ENCODE measurements at places on chromosomes 12 and 14. TPM values are rescaled to one million over a fixed set of nuclear protein-coding genes. Genes with fewer than 3 reads are reported as not detected.
A peak's percentile ranks its signal among the peaks of the same experiment; 100 is the strongest.

TAS2R30 gene
- total RNA-seq, result 2.3 TPM

GRCh38 chr14:61802010-61802568 lies 39.9 kb downstream of the SNAPC1 start:
- H3K36me3 ChIP-seq, result no peaks in the 10 kb centered on the region
- no peaks in the 10 kb centered on the region for H3K27me3 ChIP-seq
- no peak for DNase-seq
- H3K27ac ChIP-seq, result no peak overlapping the region

ANO4 gene
- total RNA-seq, result 7.3 TPM

GRCh38 chr12:16608946-16609539 lies 3.1 kb upstream of the LMO3 start:
- H3K4me1 ChIP-seq, result peaks cover 18% of the 10 kb centered on the region
- peaks cover 84% of the 10 kb centered on the region for H3K27me3 ChIP-seq
- no peak overlapping the region for H3K27ac ChIP-seq
- no peak for DNase-seq
- peak overlapping the region; percentile 67 for H3K4me3 ChIP-seq

- no peaks in the 10 kb centered on the region for H3K36me3 ChIP-seq
- H3K4me1 ChIP-seq, result peaks cover 57% of the 10 kb centered on the region
- no peaks in the 10 kb centered on the region for H3K27me3 ChIP-seq
- no peak for DNase-seq
These were observed 17.8 kb downstream of the CCDC85C start for GRCh38 chr14:99586054-99586760.

DNA sequence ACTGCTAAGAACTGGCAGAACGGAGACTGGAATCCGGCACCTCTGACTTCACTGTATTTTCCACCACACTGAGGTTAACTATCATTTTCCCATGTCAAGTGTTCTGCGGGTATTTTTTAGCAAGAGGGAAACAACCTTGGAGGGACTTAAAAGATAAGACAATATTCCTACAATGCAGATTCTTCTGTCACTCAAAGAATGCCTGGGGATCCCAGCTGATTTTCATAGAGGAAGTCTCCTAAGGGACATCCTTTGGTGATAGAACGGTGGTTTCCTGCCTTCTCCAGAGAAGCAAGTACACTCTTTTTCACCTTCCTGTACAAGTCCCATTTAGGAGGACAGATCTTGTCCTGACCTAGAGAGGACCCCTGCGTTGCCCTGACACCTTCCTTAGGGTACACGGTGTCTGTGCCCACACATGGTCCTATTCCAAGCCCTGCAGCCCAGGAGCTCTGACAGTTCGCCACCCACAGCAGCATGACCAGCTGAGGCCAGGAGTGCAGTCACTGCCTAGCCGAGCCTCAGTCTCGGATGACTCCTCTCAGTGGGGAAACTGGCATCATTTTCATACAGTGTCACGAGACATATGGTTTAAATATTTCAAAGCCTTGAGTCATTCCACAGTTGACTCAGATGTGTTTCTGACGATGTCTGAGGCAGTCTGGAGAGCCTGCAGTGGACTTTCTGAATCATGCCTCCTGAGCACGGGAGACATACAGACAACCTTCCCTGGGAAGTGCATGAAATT lies 181.3 kb upstream of the FKBP4 start:
- no peak for DNase-seq
- H3K27me3 ChIP-seq, result peaks cover 33% of the 10 kb centered on the region
- H3K27ac ChIP-seq, result no peak overlapping the region
- H3K36me3 ChIP-seq, result peaks cover 21% of the 10 kb centered on the region
- H3K4me3 ChIP-seq, result no peak overlapping the region
- H3K4me1 ChIP-seq, result no peaks in the 10 kb centered on the region

DNA sequence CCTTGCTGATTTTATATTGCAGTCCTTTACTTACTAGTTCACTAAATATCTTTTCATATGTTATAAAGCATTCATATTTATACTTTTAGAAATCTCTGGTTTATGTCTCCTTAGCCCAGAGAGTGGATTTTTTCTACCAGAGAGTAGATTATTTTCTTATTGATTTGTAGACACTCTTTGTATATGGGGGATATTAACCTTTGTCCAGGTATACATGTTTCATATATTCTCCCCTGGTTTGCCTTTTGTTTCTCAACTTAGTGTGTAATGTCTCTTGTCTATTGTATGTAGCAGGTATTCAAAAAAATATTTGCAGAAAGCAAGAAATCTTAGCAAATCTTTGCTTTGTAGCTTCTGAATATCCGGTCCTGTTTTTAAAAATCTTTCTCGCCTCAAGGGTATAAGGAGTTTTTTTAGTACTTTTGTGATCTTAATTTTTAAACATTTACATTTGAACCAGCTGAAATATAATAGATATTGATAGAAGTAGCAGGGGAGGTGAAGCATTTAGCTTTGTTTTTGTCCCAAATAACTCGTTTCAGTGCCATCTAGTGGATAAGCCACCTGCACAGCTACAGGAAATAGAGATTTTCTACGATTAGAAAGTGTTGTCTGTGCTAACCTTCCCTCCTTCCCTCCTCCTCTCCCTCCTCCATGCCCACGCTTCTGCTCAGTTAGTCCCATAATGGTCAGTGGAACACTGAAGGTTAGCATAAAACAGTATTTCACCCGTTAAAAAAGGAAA lies 97.0 kb downstream of the PHETA1 start:
- no peak for DNase-seq
- no peak overlapping the region for H3K4me3 ChIP-seq
- H3K27ac ChIP-seq, result no peak overlapping the region
- no peaks in the 10 kb centered on the region for H3K36me3 ChIP-seq
- H3K4me1 ChIP-seq, result peaks cover 4% of the 10 kb centered on the region

GRCh38 chr12:15910468-15910863 lies 666 bp upstream of the DERA start:
- H3K36me3 ChIP-seq, result no peaks in the 10 kb centered on the region
- H3K4me1 ChIP-seq, result peaks cover 8% of the 10 kb centered on the region
- peak overlapping the region; percentile 89 for H3K4me3 ChIP-seq
- no peaks in the 10 kb centered on the region for H3K27me3 ChIP-seq
- peak overlapping the region; percentile 95 for H3K27ac ChIP-seq

CLEC12A gene
- total RNA-seq, result 0.50 TPM

DNA sequence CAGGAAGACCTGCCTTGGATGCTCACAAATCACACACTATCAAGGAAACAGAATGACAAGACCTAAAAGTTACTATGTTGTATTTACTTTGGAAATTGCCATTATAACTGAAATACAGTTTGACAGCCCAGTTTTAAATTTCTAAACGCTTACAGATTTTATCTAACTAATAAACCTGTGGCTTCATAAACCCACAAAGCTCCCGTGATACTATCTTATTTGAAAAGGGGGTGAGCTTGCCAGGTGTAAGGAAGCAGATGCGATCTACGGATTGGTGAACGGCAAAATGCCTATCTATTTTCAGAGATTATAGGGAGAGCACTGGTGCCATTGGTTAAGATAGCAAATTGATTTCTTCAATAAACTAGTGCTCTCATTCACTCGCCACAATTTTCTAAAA lies 485.5 kb downstream of the BCAT1 start:
- H3K4me3 ChIP-seq, result no peak overlapping the region
- no peak for DNase-seq
- no peaks in the 10 kb centered on the region for H3K4me1 ChIP-seq
- H3K27me3 ChIP-seq, result peaks cover 6% of the 10 kb centered on the region
